ENCODE measurements at places on chromosomes 2 and 18.

GRCh38 chr2:64063454-64063853 is 44.2 kb upstream of the VPS54 start:
- no peak for DNase-seq

DNA sequence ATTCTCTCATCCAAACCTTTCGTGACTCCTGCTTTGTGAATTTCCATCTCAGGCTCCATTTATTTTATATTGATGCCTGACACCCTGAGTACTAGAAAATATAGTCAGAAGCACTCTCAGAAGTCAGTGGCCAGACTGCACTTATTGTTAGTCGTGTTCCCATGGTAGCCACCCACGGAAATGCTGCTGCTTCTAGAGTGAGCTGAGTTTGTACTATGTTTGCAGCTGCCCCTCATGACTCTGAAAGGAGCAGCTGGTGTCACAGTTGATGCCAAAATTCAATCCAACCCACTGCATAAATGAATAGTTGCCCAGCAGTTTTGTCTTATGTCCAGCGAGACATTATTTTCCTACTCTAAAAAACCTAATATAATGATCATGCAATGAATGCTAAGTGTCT is 265.2 kb upstream of the SPHKAP start:
- no peak for DNase-seq

GRCh38 chr18:74916773-74917393 is 292.1 kb downstream of the PTGR3 start:
- no peak for DNase-seq

GRCh38 chr2:29612568-29612967 is 308.8 kb downstream of the ALK start:
- DNase-seq, result no peak

- DNase-seq, result no peak
Observed at GRCh38 chr2:217058791-217059755, 199.2 kb upstream of the TNP1 start.

DNA sequence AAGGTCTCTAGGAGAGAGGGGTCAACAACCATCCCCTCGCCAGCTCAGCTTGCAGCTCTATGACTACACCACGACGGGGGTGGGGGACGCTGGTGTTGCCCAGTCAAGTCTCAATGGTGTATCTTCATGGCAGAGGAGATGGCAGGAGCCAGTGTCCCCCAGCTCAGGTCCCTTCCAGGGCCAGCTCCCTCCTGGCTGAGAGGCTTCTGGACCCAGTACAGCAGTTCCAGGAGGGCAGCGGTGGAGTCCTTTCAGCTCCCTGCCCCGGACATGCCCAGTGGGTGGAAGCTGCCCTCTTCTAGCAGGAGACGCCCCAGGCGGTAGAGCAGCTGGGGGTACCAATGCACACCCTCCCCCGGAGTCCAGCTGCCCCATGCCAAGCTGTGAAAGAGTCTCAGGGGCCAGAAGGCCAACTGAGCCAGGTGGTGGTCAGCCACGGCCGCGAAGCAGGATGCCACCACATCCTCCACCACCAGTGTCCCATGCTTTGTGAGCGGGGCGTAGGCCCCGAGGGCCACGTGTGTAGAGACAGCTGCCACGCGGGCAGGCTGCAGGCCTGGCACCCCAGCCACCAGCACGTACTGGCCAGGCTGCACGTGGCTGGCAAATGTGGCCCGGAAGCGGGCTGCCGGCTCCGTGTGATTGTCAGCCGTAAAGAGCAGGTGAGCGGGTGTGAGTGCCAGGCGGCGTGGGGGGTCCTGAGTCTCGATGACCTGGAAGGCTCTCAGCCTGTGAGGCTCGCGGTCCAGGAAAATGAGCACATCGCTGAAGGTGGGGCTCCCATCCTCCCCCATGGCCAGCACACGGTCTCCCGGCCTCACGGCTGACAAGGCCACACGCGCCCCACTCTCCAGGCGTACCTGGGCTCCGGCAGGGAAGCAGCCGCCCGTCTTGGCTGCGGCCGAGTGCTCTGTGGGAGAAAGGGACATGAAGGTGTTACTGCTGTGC is 5.5 kb downstream of the IHH start:
- DNase-seq, result no peak

GRCh38 chr2:228819701-228820100 is 451.4 kb downstream of the PID1 start:
- no peak for DNase-seq

All from activated T-helper 1 cell treated with Interleukin-2 at 50 U/mL for 16 hours (primary cell).